ENCODE measurements at places on chromosomes 2 and 18.

- DNase-seq, result peak; percentile 36
These were observed 748 bp downstream of the FMNL2 start for GRCh38 chr2:152335726-152336118.

GRCh38 chr2:238282861-238283738, 5.3 kb downstream of the PER2 start:
- DNase-seq, result no peak

- DNase-seq, result no peak
These were observed 894.9 kb upstream of the CDH2 start for GRCh38 chr18:29071869-29072268.

GRCh38 chr2:85887566-85888019, 1.2 kb downstream of the ST3GAL5 start:
- DNase-seq, result peak; percentile 50

DNA sequence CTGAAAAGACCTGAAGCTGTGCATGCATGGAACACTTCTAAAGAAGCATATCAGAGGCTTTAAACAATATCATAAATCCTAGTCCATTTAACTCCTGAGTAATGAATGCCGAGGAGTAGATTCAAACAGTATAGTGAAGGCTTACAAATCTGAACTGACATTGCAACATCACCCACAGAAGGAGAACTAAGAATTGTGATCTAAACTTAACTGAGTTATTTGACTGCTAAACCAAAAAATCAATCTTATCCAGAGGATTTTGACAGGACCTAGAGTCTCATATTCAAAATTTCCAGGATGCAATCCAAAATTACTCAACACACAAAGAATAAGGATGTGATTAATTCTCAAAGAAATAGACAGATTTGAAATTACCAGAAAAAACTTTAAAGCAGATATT, 181.0 kb downstream of the SLC39A10 start:
- no peak for DNase-seq

DNA sequence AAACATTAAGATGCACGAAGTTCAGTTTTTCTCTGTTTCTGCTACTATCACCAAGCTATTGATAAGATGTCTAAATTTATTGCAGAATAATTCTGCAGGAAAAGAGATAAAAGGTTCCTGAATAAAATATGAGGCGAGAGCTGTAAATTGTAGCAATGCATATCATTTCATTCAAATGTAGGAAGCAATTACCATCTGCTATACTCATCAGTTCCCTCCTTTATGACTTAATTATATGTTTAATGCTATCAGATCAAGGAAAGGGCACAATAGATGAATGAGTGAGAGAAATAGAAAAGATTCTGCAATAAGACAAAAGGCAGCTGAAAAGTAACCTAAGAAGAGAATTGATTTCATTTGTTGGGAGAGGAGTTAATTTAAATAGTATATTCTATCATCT, 108.2 kb upstream of the GALNT5 start:
- no peak for DNase-seq

DNA sequence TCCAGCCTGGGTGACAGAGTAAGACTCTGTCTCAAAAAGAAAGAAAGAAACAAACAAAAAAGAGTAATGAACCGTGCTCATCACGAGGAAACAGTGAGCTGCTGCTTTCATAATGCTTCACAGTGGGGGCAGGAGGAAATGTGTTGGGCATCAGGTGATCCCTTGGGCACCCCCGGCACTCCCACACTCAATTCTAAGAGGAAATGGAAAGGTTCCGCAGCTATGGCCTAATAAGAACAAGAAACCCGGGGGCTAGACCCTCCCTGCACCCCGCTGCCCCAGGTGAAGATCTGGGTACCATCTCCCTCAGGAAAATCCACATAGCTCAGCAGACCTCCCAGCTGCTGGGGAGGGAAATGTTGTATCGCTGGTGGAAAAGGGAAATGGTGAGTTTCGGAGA, 118.9 kb downstream of the LPIN1 start:
- DNase-seq, result no peak

- DNase-seq, result no peak
These were observed 457 bp upstream of the SP9 start for GRCh38 chr2:174334278-174334715.

DNA sequence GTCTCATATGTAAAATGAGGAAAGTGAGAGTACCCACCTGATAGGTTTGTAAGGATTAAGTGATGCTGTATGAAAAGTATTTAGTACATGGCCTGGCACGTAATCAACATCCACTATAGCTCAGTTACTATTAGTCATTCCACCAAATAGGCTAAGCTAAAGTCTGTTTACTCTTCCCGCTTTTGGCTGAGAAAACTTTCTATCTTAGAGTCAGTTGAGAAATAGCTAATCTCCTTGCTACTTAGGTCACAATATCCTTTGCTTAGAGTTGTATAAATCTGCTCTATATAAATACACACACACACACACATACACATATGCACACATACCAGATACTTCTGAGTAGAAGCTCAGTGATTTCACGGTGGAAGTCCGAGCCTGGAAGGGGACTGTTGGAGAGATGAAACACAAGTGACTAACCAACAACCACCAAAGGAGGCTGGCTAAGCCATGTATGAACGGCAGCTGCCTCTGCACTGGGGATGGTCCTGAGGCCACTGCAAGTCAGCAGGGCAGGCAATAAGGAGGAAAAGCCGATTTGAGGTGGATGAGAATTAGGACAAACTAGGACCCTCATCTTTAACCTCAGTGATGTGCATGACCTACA, 104.6 kb upstream of the EPHA4 start:
- no peak for DNase-seq

- DNase-seq, result peak; percentile 68
These were observed 61.4 kb upstream of the RTN4 start for GRCh38 chr2:55111570-55112228.

DNA sequence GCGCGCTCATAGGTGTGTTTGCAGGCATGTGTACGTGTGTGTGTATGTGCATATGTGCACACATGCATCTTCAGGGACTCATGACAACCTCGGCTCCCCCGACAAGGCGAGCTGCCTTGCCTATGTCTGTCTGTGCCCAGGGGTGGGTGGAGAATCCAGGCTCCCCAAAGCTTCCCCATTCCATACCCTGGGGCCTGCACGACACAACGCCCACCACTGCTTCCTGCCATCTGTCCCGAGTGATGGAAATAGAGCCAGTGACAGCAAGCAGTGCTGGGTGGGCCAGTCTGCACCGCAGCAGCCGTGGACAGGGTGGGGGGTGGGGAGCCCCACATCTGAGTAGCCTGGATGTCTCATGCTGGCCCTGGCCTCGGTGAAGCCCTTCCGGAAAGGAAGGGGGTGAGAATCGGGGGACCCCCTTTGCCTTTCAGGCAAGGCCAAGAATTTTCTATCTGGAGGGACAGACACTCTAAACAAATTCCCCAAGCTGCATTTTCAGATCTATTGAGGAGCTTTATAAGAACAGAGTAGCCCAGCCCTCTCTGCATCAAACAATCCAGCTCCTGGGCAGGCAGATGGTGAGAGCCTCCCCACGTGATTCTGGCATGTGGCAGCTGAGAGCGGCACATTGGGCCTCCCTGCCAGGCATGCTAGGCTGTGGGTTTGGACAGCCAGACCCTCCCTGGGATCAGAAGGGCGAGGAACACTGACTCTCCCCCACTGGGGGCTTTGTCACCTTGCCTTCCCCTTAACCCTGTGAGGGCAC, 4.9 kb downstream of the KCNIP3 start:
- no peak for DNase-seq

- no peak for DNase-seq
These were observed 142.7 kb downstream of the DYSF start for GRCh38 chr2:71596011-71596410.

- DNase-seq, result no peak
These were observed 32.3 kb downstream of the GPC1 start for GRCh38 chr2:240467659-240468302.

DNA sequence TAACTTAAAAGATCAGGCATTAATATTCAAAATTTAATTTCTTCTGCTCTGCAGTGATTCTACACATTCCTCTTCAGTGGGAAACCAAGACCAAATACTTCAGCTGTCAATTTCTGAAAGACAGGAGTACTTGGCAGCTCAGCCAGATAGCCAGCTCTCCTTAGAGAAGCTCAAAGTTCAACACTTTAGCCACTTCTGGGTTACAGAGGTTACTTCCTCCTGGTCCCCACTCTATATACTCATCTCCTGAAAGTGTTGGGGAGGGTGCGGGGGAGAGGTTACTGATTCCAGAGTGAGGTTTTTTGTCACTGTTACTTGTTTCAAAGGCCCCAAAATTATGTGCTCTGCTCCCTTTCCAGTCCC, 4.1 kb downstream of the CYTIP start:
- DNase-seq, result no peak

DNA sequence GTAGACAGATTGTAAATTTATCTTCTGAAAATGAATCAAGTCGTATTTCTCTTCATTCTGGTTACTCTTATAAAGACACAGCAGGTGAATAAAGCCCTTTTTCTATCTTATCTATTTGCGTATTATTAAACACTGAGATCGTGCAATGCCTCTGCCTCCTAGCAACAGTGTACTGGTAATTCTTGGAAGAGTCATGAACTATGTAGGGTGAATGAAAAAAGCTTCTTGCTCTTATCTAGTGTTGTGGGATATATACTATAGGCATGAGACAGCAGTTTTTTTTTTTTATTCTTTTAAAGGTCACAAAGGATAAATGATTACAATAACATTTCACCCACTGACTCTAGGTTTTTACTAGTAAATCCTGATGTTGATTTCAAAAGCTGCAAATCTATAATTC, 324.2 kb downstream of the PDE11A start:
- no peak for DNase-seq

DNA sequence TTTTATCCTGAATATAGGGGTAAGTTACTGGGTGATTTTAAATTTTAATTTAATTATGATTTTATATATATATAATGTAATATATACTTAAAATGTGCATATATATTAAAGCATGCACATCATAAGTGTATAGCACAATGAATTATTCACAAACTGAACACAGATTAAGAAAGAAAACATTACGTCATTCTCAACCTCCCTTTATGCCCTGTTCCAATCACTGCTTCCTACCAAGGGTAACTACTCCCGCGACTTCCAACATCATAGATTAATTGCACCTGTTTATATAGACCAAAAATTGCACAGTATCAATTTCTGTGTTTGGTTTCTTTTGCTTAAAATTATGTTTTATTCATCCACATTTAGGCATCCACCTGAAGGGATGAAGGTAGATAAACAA, 301.3 kb upstream of the KLHL14 start:
- DNase-seq, result no peak

GRCh38 chr2:26504002-26504401, 26.1 kb upstream of the OTOF start:
- DNase-seq, result no peak

DNA sequence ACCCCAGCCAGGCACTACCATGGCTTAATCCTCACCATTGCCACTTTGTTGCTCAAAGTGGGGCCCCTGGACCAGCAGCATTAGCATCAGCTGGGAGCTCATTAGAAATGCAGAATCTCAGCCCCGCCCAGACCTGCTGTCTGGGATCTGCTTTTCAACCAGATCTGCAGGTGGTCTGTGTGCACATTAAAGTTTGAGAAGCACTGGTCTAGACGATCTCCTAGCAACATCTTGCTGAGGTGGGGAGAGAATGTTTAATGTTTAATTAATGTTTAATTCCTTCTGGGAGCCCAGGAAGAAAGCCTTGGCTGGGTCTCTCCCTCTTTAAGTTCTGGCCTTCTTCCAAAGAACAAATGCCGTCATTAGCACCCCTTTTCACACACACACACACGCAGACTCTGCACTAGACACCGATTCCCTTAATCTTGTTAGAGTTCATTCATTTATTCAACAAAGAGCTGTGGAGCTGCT, 53.7 kb downstream of the EDAR start:
- peak; percentile 14 for DNase-seq

DNA sequence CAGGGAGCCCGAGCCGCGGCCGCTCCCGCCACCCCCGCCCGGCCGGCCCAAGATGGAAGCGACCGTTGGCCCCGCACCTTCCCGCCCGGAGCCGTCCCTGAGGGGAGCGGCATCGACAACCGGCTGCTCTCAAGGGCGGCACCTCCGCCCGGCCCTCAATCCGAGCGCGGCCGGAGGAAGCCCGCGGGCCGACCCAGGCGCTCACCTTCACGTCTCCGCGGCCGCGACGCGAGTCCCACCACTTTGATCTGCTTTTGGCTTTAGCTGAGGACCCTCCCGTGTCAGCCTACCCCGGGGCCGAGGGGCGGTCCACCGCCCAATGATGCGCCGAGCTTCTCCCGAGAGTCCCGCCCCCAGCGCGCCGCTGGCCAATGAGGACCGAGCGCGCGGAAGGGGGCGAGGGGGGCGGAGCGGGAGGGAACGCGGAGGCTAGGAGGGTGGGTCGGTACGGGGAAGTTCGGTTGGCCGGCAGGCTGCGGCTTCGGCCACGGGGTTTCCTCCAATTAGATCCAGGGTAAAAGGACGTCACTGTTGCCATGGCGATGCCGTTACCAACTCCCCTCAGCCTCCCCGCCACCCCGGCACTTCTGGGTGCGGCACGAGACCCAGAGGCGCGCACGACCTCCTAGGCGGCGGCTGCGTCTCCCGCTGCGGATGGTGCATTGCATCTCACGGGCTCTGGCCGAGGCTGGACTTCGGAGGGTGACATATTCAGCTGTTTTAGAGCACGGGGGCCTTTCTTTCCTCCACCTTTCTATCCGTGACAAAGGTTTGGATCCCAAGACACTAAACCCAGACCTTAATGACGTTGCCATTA, at the start of gene YWHAQ:
YWHAQ (minus strand) TSS at position 262 of the 817 bp plus-strand sequence. CDS start 545 bp downstream, outside the sequence.
- DNase-seq, result peak; percentile 99

- no peak for DNase-seq
These were observed 139.7 kb downstream of the PRPF40A start for GRCh38 chr2:152577579-152577978.
